ENCODE measurements at places on chromosomes 12 and 14.
A peak's percentile ranks its signal among the peaks of the same experiment; 100 is the strongest.

GRCh38 chr12:127060310-127060847, 1206.6 kb upstream of the TMEM132C start:
- DNase-seq: no peak

- peak; percentile 43 for DNase-seq
Measured at GRCh38 chr12:117854339-117855012, 114.3 kb downstream of the KSR2 start.

DNA sequence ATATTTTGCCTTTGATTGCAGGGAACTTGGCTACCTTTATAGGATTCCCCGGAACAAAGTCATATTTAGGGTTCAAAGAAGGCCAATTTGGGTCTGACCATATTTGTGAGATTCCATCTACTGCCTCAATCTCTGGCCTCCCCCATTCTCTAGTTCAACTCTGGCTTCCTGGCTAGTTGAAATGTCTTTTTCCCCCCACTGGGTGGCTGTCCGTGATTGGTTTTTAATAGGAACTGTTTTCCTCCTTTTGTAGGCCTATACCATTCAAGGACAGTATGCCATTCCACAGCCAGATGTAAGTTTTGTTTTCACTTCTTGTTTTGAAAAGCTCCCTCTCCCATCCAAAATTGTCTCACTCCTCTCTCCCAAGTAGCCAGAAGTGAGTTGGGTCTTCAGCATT, 13.8 kb downstream of the PCBP2 start:
- DNase-seq: no peak

- no peak for DNase-seq
Measured at GRCh38 chr14:30462358-30462757, 96.6 kb upstream of the G2E3 start.

- peak; percentile 65 for DNase-seq
Measured at GRCh38 chr12:9651265-9651729, 18.2 kb upstream of the CLEC2D start.

DNA sequence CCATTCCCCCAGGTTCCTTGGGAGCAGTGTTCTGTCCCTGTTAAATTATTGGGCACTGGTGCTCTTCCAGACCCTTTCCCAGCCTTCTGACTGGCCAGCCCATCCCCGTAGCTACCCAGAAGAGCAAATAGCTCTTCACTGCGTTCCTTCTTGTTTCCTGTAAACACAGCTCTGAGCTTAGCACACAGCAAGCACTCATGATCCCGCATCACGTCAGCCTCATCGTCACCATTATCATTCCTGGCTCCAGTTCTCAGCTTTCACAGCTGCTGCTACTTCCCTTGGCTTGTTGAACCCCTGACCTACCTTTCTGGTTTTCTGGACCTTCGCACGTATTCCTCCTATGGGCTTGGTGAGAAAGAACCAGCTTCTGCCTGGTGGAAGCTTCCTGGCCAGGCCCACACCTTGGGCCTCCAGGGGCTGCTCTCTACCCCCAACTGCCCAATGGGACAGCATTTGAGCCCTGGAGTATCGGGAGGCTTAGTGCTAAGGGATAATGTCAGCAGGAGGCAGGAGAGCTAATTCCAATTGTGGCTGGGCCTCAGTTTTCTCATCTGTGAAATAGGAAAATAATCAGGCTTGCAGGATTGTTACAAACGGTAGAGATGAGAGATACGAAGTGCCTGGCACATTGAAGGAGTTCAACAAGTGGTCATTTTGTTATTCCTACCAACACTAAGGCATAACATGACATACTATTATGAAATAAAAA, 22.6 kb upstream of the PAPOLA start:
- no peak for DNase-seq

- DNase-seq: no peak
Measured at GRCh38 chr14:77667331-77667730, 40.5 kb downstream of the ALKBH1 start.

- no peak for DNase-seq
Measured at GRCh38 chr14:64935508-64935907, 7.0 kb downstream of the GPX2 start.

DNA sequence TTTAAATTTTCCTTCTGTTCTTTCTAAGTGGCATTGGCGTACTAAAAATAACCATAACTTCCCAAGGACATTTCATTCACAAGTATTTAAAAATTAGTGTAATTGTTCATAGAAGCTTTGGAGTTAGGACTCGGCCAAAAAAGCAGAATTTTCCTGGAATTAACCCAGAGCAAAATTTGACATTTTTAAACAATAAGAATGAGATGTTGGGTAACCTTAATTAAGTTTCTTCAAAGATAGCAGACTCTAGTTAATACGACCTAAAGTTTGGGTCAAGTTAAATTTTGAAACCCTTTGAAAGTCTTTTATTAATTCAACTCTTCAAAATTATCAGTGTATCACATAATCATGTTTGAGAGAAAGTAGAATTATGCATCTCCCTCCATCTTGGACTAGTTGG, 118.3 kb downstream of the AKAP6 start:
- no peak for DNase-seq

- DNase-seq: peak; percentile 45
Measured at GRCh38 chr12:104687823-104688573, 231.2 kb downstream of the CHST11 start.

GRCh38 chr14:90116444-90116843, 54.6 kb downstream of the KCNK13 start:
- no peak for DNase-seq

DNA sequence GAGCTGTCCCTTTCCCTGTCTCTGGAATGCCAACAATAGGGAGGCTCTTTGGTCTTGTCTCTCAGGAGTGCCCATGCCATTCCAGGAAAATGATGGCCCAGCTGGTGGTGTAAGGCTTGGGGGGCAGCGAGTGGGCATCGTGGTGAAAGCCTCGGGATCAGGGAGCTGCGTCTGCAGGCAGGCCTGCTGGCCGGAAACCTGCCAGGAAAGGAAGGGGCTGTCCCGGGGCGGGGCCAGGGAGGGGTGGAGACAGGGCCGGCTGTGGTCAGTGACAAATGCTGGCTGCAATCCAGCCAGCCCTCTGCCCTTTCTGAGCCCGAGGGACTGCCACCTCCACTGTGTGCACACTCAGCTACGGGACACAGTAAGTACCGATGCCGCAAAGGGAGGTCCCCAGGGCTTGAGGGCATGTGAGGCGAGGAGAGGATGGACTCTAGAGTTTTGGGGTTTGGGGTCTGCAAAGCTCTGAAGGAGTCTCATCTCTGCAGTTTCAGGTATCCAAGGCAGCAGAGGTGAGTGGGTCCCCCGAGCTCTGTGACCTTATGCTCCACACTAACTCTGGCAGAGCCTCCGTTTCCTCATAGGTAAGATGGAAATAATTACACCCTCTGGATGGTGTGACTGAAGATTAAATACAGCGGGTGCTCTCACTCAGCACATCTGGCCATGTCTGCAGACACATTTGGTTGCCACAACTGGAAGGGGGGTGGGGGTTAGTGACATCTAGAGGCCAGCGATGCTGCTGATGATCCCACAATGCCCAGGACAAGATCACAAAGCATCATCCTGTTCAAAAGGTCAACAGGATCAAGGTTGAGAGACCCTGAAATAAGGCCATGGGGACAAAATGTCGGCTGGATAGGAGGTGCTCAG, at the start of gene SERPINA5:
Gene SERPINA5, plus strand, starts transcription at position 300 of the 873 bp plus-strand sequence. CDS start 5,937 bp downstream, outside the sequence.
- DNase-seq: no peak

DNA sequence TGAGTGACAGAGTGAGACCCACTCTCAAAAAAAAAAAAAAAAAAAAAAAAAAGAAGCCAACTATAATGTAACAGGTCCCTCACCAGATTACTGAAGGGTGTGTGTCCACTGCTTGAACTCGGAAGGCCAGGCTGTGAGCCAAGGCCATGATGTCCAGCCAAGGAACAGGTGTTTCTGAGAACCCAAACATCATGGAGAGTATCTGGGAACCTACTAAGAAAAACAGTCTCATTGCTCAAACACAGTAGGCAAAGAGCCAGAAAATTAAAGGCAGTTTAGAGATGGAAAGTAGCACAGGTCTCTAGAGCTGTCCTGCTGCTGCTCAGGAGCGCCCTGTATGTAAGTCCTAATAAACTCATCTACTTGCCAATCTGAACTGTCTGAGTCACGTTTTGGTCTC, 12.5 kb upstream of the MAP4K5 start:
- no peak for DNase-seq

DNA sequence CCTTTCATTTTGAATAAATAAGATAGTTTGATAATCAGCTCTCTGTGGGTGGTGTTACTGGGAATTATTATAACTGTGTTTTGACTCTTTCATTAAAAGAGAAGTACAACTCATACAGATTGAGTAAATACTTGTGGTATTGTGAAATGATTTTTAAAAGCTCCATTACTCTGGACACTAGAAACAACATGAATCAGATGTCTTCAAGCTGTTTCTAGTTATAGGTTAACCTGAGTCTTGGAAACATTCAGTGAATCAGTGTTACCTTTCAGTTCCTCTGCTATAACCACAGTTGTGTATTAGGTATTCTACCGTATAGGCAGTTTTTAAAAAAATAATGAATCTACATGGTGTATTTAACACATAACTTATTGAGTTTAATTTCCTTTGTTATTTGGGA, 128.4 kb upstream of the SSTR1 start:
- no peak for DNase-seq

GRCh38 chr14:83255727-83256090, 1722.1 kb upstream of the SEL1L start:
- no peak for DNase-seq

DNA sequence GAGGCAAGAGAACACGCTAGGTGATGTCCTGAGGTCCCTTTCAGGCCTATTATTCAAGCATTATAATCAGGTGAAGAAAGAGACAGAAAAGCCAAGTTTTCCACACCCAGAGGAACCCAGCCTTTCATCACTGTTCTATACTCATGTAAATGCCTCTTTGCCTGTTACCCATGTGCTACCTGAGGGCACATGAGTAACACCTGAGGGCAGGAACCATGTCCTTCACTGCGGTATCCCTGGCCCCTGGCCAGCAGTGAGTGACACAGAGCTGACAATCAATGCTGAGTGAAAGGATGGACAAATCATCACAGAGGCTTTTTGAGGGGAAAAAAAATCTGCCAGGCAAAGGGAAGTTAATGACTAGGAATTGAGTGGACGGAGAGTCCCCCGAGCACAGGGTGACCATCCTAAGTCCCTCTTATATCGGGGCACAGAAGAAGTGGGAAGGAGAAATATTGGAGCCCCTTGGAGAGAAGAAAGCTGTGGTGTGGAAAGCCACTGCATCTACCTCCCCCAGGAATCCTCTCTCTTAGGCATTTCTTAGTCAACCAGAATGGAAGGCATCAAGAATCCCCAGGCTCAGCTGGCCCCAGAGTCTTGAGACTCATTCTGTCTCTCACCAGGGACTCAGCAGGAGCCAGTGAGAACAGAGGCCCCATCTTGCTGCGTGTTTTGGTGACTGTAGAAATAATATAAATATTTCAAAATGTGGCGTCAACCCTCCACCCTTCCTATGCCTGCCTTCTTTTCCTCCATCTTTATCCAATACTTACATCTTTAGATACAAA, 212.9 kb downstream of the DPF3 start:
- DNase-seq: no peak

- no peak for DNase-seq
Measured at GRCh38 chr14:71589609-71590008, 342.6 kb upstream of the RGS6 start.

GRCh38 chr12:54390176-54390667, 5.7 kb upstream of the ZNF385A start:
- no peak for DNase-seq

GRCh38 chr12:47032644-47033043, 46.8 kb upstream of the PCED1B start:
- DNase-seq: peak; percentile 4

DNA sequence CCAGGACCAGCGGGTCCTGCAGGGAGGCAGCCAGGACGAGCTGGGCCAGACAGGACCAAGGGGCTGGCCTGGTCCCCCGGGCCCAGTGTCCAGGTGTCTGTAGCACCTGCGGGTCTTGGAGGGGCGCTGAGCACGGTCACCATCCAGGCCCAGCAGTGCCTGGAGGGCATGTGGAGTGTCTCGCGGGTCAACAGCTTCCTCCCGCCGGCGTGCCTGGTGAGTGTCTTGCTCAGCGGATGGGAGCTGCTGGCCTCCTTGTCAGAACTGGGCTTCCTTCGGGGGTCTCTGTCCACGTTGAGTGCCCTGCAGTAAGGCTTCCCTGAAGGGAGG, 13.8 kb downstream of the KIF26A start:
- DNase-seq: no peak

DNA sequence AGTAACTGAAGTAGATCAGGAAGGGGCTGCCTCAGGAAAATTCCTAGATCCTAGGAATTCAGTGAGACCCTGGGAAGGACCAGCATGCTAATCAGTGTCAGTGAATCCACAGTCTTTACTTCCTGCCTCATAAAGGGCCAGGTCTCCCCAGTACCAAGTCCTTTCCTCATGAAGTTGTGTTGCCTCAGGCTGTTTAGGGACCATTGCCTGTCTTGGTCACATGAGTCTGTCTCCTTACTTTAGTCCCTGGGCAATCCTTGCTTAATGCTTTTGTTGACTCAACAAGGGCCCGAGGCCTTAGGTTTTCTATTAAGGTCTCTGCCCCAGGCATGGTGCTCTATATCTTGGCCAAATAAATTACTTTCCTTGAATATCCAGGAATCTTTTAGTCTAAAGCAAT, 16.1 kb upstream of the ATF1 start:
- DNase-seq: no peak

- no peak for DNase-seq
Measured at GRCh38 chr14:65035049-65035448, 48.4 kb downstream of the FNTB start.

- no peak for DNase-seq
Measured at GRCh38 chr14:56328021-56328420, 209.8 kb downstream of the PELI2 start.

GRCh38 chr12:98725476-98726247, 80.6 kb downstream of the APAF1 start:
- peak; percentile 27 for DNase-seq

- no peak for DNase-seq
Measured at GRCh38 chr12:120339256-120339655, 11.7 kb upstream of the PLA2G1B start.

GRCh38 chr12:4139191-4139590, 134.4 kb upstream of the CCND2 start:
- no peak for DNase-seq

GRCh38 chr12:75623631-75624154, 112.3 kb upstream of the KRR1 start:
- no peak for DNase-seq

GRCh38 chr14:101006008-101006407, 102.5 kb upstream of the RTL1 start:
- DNase-seq: no peak

DNA sequence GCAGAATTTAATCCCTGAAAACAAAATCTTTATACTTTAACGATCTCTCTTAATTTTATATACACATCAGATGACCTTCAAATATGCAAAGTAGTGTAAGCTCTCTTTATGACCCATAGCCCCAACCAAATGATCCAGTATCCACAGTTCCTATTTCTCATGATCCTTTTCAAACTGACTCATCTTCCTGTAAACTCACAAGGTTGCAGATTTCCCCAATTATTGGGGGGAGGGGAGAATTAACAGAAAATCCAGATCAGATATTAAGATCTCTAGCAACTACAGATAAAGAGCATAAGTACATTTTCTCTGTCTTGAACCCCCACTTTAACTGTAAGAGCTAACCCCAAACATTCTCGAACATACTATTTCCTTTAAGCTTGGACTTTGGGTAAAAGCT, 12.5 kb downstream of the GNS start:
- DNase-seq: no peak

GRCh38 chr12:20629414-20630156, 65.5 kb upstream of the SLCO1C1 start:
- DNase-seq: no peak

GRCh38 chr12:94596596-94596995, 53.8 kb downstream of the TMCC3 start:
- DNase-seq: no peak

- no peak for DNase-seq
Measured at GRCh38 chr14:70709726-70710382, 68.1 kb downstream of the TTC9 start.
